Breast epithelium (tissue), 4 donors: ENCODE measurements at places on chromosomes 7 and 10. TPM values are rescaled to one million over a fixed set of nuclear protein-coding genes. Genes with fewer than 3 reads are reported as not detected.

Gene EEPD1
- total RNA-seq: 10.5 TPM

Gene TAS2R60
- 1.6 TPM for total RNA-seq

Gene IFIT3
- total RNA-seq: 10.4 TPM

Gene FXYD4
- total RNA-seq: not detected

Gene MYPN
- 0.33 TPM for total RNA-seq

Gene EPDR1
- 8.2 TPM for total RNA-seq

Gene NPSR1
- total RNA-seq: not detected

Gene NUTM2D
- 2.9 TPM for total RNA-seq

Gene TSPAN13
- total RNA-seq: 10.2 TPM

Gene FAM185A
- 10.4 TPM for total RNA-seq

Gene BAMBI
- 3.4 TPM for total RNA-seq

Gene GIMAP5
- total RNA-seq: 36.0 TPM

Gene RPEL1
- 0.33 TPM for total RNA-seq

Gene ASZ1
- not detected for total RNA-seq

Gene LIPM
- total RNA-seq: not detected

Gene ARID5B
- total RNA-seq: 125 TPM

Gene ZNF503
- total RNA-seq: 3.6 TPM

Gene ELFN1
- total RNA-seq: 0.59 TPM

Gene GIMAP6
- total RNA-seq: 35.2 TPM

Gene DOCK4
- 43.3 TPM for total RNA-seq

Gene RASSF4
- total RNA-seq: 18.7 TPM

Gene SLIT1
- total RNA-seq: under 0.01 TPM

Gene NPTX2
- total RNA-seq: 1.5 TPM

Gene RPS24
- 3,251 TPM for total RNA-seq

Gene GJD4
- not detected for total RNA-seq

Gene RAPGEF5
- 18.7 TPM for total RNA-seq

Gene EBF3
- total RNA-seq: 4.2 TPM
